ENCODE measurements at places on chromosomes 4 and X.

GRCh38 chrX:105460376-105460775 is 239.9 kb upstream of the TEX13A start:
- DNase-seq, result no peak

GRCh38 chrX:100478714-100479306 is 68.7 kb upstream of the PCDH19 start:
- DNase-seq, result no peak

DNA sequence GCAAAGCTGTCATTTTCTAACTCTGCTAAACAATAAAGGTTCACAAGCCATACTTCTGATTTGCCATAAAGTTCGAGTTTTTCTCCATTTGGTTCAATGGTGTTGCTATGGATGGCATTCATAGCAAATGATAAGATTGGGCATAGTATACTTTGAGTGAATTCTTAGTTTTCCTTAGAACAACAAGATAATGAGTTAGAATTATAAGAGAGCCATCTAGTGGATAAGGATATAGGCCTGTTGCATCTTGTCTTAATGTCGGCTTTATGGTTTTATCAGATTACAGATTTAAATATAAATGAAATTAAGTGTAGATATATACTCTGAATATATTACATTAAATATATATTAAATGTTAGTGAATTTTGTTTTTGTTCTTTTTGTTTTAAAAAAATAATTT is 644.6 kb downstream of the IL1RAPL1 start:
- DNase-seq, result peak; percentile 5

DNA sequence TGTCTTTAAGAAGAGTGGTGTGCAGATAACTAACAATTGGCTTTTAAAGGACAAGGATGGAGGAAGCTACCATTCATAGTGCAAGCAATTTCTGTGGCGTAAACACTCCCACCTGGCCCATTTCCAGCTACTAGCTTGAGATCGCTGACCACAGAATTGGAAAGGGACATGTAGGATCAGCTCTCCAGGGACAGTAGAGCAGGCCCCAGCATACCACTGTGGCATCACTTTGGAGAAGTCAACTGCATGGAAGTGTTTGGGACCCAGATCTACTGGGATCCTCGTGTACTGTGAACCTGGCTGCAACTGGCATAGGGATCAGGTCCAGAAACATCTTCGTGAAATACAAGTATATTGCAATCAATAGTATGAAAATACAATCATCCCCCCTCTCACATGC is 515.0 kb downstream of the INPP4B start:
- DNase-seq, result no peak

- DNase-seq, result no peak
Measured at GRCh38 chr4:102525504-102525903, 24.3 kb downstream of the NFKB1 start.

DNA sequence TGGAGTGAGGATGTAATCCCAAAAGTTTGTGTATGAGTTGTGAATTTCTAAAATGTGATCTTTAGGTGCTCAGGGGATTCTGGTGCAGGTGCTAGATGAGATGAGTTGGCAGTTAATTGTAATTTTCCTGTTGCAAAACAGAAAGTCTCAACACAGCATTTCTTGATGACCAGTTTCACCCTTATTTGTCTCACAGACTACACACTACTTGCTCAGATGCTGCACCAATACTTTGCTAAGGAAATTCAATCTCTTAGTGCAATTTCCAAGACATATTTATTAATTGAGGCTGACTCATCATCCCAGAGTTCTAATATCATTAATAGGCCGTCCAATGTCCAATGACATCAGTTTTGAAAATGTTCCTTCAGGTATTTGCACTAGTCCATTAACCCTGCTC is 159.2 kb upstream of the SFRP2 start:
- DNase-seq, result no peak

GRCh38 chrX:9595174-9595573 is 130.3 kb downstream of the TBL1X start:
- peak; percentile 43 for DNase-seq

DNA sequence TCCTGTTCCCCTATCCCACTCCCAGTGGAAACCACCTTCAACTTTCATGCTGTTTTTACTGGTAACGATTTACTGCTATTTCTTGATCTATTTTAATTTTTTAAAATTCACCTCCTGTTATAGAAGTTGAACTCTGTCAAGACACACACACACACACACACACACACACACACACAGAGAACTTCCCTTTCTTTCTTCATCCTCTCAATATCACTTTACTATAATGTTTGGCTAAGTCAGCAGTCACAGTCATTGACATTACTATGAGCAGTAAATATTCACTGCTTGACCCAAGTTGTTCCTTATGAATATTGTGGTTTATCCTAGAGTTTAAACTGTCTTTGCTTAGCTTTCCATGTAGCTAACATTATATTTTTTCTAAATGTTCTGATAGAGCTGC is 24.0 kb upstream of the SGMS2 start:
- no peak for DNase-seq

- DNase-seq, result peak; percentile 37
Measured at GRCh38 chrX:11427453-11428071, 134.3 kb downstream of the AMELX start.

GRCh38 chr4:15024386-15024785 is 22.1 kb downstream of the CPEB2 start:
- DNase-seq, result peak; percentile 23

DNA sequence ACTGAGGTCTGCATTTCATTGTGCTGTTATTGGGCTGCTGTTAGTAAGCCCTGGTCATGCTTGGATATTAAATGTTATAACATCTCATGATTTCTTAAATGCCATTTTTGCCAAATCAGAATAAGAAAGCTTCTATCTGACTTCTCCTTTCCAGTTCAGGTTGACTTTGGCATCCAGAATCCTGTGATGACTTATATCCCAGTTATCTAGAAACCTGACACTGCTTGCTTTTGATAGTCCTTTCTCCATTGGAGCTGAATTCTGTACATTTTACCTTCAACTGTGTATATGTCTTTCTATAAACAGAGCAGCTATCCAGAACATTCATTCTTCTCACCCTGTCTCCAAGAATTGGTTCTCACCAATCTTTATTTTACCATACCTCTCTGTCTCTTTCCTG is 257.7 kb upstream of the GNPDA2 start:
- DNase-seq, result no peak

GRCh38 chr4:95080969-95081368 is 323.2 kb downstream of the BMPR1B start:
- no peak for DNase-seq

GRCh38 chrX:150514462-150514861 is 54.0 kb upstream of the MTM1 start:
- DNase-seq, result no peak

- DNase-seq, result peak; percentile 68
Measured at GRCh38 chr4:174503079-174503715, 19.1 kb downstream of the HPGD start.

- no peak for DNase-seq
Measured at GRCh38 chr4:25437926-25438325, 60.9 kb downstream of the ANAPC4 start.

DNA sequence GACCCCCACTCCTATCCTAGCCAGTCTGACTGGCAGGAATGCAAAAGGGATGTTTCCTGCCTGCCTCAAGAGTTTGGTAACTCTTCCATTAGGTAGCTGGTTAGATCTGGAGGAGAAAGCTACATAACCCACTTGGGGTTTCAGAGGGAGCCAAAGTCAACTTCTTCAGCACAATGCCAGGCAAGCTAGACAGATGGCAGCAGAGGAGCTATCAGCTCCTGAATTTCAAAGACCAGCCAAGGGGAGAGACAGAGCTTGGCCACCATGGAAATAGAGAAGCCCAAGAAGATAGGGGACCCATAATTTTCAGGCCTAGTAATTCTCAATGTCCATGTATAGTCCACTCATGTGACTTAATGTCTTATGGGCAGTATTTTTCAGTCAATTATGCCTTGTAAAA is 56.4 kb downstream of the PGRMC1 start:
- DNase-seq, result peak; percentile 23

DNA sequence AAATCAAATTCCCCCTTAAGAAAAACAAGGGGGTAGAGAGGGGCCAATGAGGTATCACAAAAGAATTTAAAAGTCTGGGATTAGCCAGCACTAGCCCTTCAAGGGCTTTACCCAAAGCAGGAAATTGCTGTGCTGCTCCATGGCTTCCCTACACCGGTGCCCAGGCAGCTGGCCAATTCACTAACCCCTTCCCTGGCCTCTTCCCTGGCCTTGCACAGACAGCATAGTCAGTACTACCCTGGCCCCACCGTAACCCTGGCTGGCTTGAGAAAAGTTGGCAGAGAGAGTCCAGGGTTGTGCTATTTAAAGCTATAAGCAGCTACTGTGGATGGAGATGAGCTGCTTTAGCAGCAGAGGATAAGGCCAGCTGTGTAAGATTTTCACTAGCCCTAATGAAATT is 43.1 kb downstream of the ADAMTS3 start:
- peak; percentile 50 for DNase-seq

GRCh38 chrX:153477901-153478300 is 7.5 kb upstream of the HAUS7 start:
- peak; percentile 78 for DNase-seq

- peak; percentile 65 for DNase-seq
Measured at GRCh38 chrX:120251471-120252011, 929 bp downstream of the ZBTB33 start.

- no peak for DNase-seq
Measured at GRCh38 chrX:71958281-71958675, 47.6 kb downstream of the NHSL2 start.

GRCh38 chr4:30402276-30402675 is 317.9 kb upstream of the PCDH7 start:
- DNase-seq, result no peak

DNA sequence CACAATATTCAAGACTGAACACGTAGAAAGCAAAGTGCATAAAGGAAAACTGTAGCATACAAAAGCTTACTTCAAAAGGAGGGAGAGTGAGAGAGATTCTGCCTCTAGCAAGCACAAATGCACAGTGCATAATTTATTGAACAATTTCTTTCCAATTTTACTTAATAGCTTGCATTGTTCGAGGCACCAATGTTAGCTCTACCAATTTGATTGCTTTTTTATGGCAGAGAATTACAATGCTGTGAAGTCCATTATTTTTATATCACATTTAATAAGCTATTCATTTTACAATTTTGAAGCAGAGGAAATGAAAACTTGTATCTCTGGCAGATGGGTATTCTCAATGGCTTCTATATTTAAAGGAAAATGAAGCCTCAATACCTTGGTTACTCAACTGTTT is 331.7 kb downstream of the GPM6A start:
- no peak for DNase-seq

DNA sequence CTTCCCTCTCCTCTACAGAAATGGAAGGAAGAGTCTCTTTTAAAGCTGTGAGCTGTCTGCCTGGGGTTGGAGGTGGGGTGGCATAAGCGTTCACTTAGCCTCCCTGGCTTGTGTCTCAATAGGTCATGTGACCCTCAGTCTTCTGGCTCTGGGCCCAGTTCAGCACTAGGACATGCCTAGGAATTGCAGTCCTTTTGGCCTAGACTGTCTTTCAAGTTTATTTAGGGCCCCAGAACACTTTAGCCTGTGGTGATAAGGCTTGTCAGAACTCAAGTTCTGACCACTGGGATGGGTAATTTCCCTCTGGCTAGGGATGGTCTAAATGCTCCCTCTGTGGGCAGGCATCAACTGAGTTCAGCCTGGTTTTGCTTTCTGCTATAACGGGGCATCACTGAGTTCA is 34.3 kb upstream of the ARMCX4 start:
- peak; percentile 53 for DNase-seq

DNA sequence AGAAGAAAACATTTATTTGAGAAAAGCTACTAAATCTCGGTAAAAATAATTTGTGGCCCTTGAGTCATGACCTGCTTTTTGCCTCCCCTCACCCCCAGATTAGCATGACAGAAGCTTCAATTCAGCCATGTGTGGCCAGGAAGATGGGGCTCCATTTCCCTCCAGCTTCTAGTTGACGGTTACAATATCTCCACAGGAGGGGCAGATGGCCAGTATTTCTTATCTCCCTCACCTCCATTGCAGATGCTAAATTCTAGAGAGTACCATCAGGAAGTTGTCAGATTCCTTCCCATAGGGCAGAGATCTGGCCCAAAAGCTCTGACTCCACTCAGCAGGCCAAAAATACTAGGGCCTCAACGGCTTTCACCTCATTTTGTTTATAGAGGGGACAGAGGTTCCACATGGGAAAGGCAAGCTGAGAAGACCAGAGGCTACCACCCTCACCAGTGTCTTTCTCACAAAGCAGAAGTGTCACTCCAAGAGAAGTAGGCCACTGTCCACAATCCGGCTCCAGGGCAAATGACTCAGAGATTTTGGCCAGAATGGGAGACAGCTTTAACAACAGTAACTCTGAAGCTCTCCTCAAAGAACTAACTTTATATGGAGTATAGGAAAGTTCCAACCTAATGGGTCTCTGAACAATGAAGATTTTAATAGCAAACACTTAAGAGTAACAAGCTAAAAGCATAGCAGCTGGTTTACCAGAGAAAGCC is 108.3 kb downstream of the TBC1D19 start:
- peak; percentile 56 for DNase-seq

DNA sequence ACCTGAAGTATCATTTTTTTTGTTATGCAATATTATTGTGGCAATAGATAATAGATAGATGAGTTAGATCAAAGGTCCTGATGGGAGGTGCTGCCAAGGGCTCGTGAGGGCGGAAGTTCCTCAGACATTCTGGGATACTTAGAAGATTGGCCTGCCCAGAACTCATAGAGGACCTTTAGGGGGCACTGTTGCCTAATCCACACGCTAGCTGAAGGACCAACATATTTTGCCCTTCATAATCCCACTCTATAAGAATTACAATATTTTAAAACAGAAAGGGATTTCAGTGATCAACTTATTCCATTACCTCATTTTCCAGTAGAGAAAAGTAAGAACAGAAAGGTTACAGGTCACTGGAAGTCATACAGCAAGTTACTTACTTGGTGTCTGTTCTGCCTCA is 22.9 kb upstream of the COX7B2 start:
- peak; percentile 37 for DNase-seq

- DNase-seq, result peak; percentile 70
Measured at GRCh38 chr4:107837776-107838618, 13.3 kb downstream of the SGMS2 start.

- DNase-seq, result peak; percentile 40
Measured at GRCh38 chrX:75603833-75604232, 81.0 kb upstream of the ZDHHC15 start.

- no peak for DNase-seq
Measured at GRCh38 chrX:71236836-71237235, 13.8 kb downstream of the GJB1 start.

DNA sequence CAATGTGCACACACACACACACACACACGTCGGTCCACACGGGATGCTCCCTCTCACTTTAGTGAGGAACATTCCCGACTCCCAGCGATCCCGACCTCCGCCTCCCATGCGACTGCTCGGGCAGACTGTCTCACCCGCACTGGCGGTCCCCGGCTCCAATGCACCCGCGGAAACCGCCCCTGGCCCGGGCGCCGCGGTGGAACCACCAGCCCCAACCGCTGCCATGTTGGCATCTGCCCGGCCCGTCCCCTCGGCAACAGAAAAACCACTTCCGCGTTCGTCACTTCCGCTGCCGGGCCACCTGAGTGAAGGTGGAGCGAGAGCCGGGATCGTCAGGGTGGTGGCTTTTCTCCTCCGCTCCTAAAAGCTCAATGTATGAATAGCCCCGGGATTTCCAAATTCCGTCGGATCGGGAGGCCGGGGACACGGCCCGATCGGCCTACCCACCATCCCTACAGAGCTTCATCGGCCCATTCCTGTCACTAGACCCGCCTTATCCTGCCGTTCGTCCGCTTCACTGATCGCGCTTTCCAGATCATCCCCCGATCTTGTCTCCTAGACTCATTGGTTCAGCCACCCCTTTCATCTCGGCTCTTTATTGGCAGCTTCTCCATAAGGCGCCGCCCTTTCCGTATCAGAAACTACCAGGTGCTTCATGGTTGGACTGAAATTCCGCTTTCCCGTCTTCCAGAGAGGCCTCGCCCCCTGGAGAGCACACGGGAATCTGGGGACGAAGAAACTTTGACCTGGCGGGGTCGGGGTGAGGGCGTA is at the start of gene SLC35A2:
SLC35A2 (minus strand) TSS at position 235 of the 771 bp plus-strand sequence; CDS start at position 225, 10 bp downstream.
- peak; percentile 81 for DNase-seq

All from GM23248 (cell line).